ENCODE measurements at places on chromosomes 4 and X.

- no peak for DNase-seq
These were observed 760.2 kb upstream of the AADAT start for GRCh38 chr4:170849969-170850368.

GRCh38 chrX:85922821-85923220, 124.5 kb downstream of the CHM start:
- no peak for DNase-seq

- DNase-seq, result no peak
These were observed 13.3 kb downstream of the MPP1 start for GRCh38 chrX:154791939-154792338.

DNA sequence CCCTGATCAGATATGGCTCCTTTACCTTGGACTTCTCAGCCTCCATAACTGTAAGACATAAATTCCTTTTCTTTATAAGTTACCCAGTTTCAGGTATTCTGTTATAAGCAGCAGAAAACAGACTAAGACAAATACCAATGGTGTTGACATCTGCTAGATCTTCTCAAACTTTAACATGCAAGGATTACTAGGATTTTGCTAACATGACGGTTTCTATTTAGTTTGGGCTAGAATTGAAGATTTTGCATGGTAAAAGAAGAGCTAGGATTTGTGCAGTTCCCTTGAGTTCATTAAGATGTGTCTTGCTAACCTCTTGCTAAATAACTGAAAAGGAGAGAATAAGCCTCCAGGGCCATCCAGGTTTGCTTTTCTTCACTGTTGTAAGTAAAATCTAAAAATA, 5.3 kb upstream of the COPS4 start:
- DNase-seq, result no peak

GRCh38 chr4:185229021-185229818, 19.8 kb downstream of the SNX25 start:
- no peak for DNase-seq

GRCh38 chr4:152957437-152958171, 21.5 kb downstream of the FHDC1 start:
- no peak for DNase-seq

All from activated T-helper 1 cell treated with Interleukin-2 at 50 U/mL for 16 hours (primary cell).